Stomach (tissue), 19 donors: ENCODE measurements at places on chromosomes 12 and 14. TPM values are rescaled to one million over a fixed set of nuclear protein-coding genes. Genes with fewer than 3 reads are reported as not detected.

Gene ANO4
- not detected for total RNA-seq

Gene TMEM63C
- 4.6 TPM for total RNA-seq

Gene TMEM119
- total RNA-seq: 0.45 TPM

Gene GARIN6
- total RNA-seq: not detected

Gene JPH4
- total RNA-seq: not detected

DNA sequence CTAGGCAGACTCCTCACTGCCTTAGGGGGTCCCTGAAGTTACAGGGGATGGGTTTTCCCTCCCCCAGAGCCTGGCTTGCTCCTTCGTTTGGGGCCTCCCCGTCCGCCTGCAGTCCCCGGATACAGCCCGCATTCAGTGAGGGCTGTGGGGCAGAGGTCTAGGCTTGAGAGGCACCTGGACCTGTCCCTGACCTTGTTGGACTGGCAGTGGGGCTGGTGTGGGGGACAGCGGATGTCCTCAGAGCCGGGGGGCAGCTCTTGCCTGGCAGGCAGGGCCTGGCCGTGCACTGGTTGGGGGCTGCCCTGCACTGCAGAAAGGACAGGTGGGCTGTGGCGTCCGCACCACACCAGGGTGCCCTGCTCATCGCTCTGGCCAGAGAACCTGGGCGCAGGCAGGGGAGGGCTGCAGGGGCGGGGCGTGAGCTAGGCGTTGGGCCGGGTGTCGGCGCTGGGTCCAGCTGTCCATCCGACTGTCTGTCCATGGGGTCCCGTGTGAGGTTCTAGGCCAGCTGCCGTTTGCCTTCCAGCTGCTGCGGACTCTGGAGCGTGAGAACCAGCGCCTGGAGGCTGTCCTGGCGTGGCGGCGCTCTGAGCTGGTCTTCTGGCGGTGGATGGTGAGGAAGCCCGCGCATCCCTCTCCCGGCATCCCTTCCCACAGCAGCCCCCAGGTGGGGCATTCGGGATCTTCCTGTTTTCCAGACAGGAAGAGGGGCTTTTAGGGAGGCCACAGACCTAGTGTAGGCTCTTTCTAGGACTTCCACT is 6.0 kb downstream of the TEDC1 start:
- no peak for DNase-seq

GRCh38 chr12:68789144-68789878 is 18.7 kb upstream of the MDM2 start:
- no peak for DNase-seq

- DNase-seq: no peak
These were observed 148.4 kb downstream of the DPF3 start for GRCh38 chr14:72745546-72745945.

GRCh38 chr12:23950775-23951451 is 1.4 kb upstream of the SOX5 start:
- no peak for DNase-seq

- no peak for DNase-seq
These were observed 136.3 kb upstream of the PZP start for GRCh38 chr12:9344541-9344940.

DNA sequence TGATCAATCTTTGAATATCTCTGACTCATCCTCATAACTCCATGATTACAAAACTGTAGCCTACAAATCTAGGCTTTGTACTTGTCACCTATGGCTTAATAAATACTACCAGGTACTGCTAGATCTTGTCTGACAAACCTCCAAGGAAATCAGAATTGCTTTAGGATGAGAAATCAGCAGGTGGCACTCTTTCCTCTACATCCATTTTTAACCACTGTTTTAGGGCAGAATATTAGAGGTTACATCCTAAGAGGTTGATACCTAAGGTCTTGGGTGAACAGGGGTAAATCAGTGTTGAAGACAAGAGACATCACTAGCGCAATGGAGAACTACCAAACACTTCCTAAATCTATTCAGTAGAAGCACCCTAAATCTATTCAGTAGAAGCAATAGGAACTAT is 63.1 kb upstream of the SOX5 start:
- DNase-seq: no peak

GRCh38 chr14:34174973-34175372 is 224.1 kb upstream of the EGLN3 start:
- DNase-seq: no peak

- no peak for DNase-seq
These were observed 11.4 kb downstream of the SLC15A5 start for GRCh38 chr12:16266085-16266484.

GRCh38 chr12:94717656-94718055 is 67.3 kb upstream of the TMCC3 start:
- DNase-seq: no peak

DNA sequence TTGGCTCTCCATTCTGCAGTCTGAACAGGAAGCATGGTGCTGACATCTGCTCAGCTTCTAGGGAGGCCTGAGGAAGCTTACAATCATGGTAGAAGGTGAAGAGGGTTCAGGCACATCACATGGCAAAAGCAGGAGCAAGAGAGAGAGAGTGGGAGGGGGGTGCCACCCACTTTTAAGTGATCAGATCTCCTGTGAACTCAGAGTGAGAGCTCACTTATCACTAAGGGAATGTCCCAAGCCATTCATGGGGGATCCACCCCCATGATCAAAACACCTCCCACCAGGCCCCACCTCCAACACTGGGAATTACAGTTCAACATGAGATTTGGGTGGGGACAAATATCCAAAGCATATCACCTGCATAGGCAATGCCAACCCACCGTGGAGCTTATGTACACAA is 9.8 kb upstream of the GNG2 start:
- no peak for DNase-seq

DNA sequence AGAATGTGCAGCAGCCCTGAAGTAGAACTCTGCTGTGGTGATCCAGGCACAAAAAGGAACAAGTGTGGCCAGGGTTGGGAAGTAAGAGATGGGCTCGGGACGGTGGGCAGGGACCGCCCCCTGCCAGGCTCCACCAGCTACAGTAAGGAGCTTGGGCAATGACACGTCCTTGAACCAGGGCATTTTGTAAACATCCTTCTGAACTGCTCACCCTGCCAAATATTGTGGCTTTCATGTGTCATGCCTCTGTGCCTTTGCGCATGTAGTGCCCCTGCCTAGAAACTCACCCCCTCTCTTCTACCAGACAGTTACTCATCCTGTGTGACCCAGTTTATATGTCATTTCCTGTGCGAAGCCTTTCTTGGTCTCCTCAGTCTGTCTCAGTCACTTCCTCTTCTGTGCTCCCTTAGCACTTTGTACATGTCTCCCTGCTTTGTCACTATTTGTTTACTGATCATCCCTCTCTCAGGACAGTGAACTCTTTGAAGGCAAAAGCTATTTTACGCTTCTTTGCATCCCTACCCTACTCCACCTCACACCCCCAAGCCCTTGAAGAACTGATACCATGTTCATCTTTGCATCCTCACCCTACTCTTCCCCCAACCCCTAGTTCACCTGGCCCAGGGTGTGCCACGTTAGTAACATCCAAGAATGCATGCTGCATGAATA is 108.9 kb upstream of the PLEKHG7 start:
- peak; percentile 79 for DNase-seq

DNA sequence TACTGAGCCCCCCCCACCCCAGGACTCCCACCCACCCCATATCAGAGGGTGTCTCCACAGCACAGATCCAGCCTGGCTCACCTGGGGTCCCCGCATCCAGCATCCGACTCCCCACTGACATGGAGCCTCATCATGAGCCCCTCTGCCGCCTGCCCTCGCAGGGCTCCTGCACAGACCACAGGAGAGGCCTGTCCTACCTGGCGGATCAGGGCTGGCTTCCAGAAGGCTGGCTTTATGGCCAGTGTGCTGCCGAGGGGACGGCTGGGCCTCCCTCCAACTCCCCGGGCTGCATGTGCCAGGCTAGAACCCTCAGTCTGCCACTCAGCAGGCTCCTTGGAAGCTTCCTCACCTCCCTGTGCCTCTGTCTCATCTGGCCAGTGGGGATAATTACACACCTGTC is 119.0 kb downstream of the RFLNA start:
- DNase-seq: no peak

DNA sequence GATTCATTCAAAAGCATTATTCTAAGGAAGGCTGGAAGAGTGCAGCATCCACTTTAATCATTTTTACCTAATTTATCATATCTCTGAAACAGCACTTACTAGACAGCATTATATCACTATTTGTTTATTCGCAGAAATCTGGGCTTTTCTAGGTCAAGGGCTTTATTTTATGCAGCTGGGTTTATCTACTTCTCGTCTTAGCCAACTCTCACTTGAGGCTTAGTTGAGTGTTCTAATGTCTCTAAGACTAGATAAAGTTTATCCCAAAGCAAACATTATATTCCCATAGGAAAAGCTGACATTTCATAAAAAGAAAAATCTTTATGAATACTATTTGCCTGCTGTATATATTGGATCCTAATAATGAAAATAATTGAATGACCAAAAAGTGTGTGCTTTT is 720.8 kb upstream of the FLRT2 start:
- DNase-seq: no peak

- no peak for DNase-seq
These were observed 11.5 kb downstream of the PTGER2 start for GRCh38 chr14:52325630-52326029.
